ENCODE measurements at places on chromosomes 12 and 14.

DNA sequence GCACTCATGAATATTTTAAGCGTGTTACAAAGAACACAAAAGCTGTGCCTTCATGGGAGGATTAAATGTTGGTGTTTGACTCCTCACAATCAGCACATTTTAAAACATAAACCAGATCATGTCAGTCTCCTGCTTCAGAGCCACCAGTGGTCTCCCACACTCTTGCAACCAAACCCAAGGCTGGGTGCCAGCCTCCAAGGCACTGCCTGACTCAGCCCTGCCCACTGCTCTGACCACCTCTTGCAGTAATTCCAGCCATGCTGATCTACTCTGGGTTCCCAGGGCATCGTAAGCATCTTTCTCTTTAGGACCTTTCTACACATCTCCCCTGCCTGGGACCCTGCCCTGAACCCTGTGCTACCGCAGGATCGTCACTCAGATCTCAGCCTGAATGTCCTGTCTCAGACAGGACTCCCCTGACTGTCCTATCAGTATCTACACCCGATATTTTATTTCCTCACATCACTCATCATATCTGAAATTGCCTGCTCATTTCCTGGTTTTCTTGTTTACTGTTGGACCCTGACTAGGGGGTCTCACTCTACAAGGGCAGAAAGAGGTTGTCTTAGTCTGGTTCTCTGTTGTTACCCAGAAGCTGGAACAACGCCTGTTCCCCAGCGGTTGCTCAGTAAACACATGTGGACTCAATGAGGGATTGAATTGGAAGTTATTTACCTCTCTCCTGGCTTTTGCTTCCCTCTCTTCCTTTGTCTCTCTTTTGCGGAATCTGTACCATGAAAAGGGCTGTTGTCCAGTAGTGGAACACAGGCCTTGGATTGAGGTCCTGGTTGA is 449.8 kb downstream of the RAD51B start:
- peak; percentile 11 for DNase-seq

- DNase-seq = peak; percentile 21
These were observed 33.6 kb upstream of the PCNX1 start for GRCh38 chr14:70873627-70874026.

- peak; percentile 77 for DNase-seq
These were observed 107.6 kb upstream of the FUT8 start for GRCh38 chr14:65304963-65305362.

DNA sequence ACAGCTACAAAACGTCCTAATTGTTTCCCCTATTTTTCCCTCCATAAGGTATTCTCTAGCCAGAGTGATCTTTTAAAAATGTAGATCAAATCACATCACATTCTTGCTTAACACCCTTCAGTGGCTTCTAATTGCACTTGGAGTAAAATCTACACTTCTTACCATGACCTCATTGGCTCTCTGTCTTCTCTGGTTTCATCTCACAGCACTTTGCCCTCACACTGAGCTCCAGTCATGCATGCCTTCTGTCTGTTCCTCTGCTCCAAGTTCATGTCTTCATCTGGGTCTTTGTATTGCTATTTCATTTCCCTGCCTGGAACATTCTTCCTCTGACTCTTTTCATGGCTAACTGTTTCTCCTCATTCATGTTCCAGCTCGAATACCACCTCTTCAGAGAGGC is 220.4 kb upstream of the GARIN6 start:
- no peak for DNase-seq

- peak; percentile 3 for DNase-seq
These were observed 27.3 kb downstream of the NTF3 start for GRCh38 chr12:5459051-5459782.

GRCh38 chr14:75554482-75554881 is 23.9 kb upstream of the FLVCR2 start:
- no peak for DNase-seq

DNA sequence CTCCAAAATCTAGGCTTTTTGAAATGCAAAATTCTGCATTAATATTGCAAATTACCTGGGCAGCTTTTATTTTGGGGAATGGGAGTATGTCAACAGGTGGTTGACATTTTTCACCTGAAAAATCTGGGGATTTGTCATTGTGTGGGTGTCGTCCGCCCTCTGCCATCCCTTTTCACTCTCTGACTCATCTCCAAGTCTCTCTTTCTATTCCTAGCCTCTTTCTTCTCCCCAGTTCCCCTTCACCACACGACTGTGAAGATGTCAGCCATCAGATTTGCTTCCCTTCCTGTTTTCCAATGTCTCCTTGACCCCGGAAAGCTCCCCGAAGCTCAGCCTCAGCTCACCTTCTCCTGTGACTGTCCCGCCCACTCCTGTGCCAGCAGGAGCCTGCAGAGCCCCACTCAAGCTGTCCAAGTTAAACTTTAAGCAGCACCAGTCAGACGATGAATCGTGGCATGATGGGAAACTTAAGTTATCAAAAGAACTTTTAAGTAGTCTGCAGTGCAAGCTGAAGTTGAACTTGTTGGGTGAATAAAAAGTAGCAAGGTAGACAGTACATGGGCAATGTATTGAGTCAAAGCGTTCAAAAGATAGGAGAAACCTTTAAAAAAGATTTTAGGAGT is 590.2 kb downstream of the VRK1 start:
- no peak for DNase-seq

- no peak for DNase-seq
These were observed at the start of gene KCNJ8 for GRCh38 chr12:21774358-21775132. Gene KCNJ8, minus strand, starts transcription at chr12:21774706. Its CDS starts 1,090 bp downstream, at chr12:21773616.

- DNase-seq = no peak
These were observed 343.0 kb downstream of the BMP4 start for GRCh38 chr14:53613404-53614253.

DNA sequence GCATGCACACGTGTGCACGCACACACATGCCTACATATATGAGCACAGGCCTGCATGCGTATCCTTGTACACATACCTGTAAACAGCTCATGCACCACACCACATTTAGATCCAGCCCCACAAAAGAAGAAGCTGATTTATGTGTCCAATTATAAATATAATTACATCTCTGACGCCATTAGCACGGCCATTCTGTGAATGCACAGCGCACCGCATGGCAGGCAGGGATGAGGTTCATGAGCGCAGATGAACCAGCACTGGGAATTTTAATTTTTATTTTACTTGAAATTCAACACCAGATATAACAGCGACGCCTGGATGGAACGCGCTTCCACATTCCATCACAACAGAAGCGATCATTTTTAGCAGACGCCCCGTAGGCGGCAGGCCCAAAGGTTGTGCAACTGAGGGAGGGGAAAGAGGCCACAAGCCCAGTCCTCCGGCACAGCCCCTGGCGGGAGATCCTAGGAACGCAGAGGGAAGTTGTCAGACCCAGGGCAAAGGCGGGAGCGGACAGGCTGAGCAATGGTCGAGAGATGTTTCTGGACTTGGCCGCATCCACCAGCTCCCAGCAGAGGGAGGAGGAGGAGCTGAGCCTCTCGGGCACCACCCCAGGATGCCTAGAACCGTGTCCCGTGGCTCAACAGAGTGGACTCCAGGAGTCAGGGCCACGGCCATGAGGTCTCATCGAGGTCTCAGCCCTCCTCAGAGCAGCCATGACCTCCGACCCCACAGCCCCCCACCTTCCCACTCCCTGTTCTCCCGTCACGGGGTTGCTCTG is 37.9 kb upstream of the GALNT9 start:
- no peak for DNase-seq

- DNase-seq = no peak
These were observed 260.5 kb downstream of the RAD51B start for GRCh38 chr14:68079941-68080697.

- DNase-seq = no peak
These were observed 1.1 kb upstream of the RFX4 start for GRCh38 chr12:106581543-106582248.

- DNase-seq = peak; percentile 50
These were observed 180.8 kb downstream of the C12orf50 start for GRCh38 chr12:87848248-87848868.
